ENCODE measurements at places on chromosomes 4 and X. TPM values are rescaled to one million over a fixed set of nuclear protein-coding genes. Genes with fewer than 3 reads are reported as not detected.

GRCh38 chr4:94558392-94558904 is 106.7 kb downstream of the PDLIM5 start:
- peaks cover 2% of the 10 kb centered on the region for H3K36me3 ChIP-seq
- DNase-seq, result no peak
- no peak overlapping the region for H3K27ac ChIP-seq

GRCh38 chr4:15675356-15675755 is 6.3 kb upstream of the FAM200B start:
- no peak overlapping the region for H3K4me3 ChIP-seq
- no peak for DNase-seq
- H3K4me1 ChIP-seq, result peaks cover 23% of the 10 kb centered on the region
- no peak overlapping the region for H3K27ac ChIP-seq

DNA sequence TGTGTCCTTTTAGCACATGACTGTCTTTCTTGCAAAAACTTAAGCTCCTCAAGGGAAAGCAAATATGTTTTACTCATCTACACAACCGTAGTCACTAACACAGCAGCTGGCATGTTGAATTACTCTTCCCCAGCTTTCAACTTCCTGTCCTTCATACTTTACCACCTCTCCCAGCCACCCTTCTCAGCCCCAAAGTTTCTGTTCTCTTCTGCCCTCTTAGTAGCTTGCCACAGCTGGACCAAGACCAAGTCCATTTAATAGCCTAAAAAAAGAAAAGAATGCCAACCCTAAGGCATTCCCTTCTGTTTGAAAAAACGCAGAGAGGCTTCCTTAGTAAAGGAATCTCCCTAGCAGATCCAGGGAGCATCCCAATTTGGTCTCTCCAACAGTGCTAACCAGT is 36.8 kb downstream of the SRPX2 start:
- H3K27ac ChIP-seq, result no peak overlapping the region
- H3K27me3 ChIP-seq, result peaks cover 37% of the 10 kb centered on the region
- no peak overlapping the region for H3K4me3 ChIP-seq
- no peak for DNase-seq
- H3K4me1 ChIP-seq, result peaks cover 5% of the 10 kb centered on the region

DNA sequence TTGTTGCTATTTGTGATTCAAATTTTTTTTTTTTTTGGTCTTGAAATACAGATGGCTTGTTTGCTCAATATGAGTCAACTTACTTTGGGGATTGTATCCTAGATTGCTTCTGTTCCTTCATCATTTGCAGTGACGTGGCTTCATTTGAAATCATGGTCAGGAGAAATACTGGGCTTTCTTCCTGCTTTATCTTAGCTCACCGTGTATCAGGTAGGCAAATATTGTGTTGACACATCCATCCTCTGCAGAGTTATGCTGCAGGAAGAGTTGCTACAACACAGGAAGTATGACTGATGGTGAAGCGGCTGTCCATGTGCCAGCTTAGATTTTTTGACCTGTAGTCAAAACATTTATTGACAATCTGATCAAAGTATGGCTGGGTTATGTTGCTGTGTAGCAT is 232.2 kb downstream of the C4orf33 start:
- no peak overlapping the region for H3K4me3 ChIP-seq
- no peak overlapping the region for H3K27ac ChIP-seq
- peaks cover 6% of the 10 kb centered on the region for H3K27me3 ChIP-seq

DNA sequence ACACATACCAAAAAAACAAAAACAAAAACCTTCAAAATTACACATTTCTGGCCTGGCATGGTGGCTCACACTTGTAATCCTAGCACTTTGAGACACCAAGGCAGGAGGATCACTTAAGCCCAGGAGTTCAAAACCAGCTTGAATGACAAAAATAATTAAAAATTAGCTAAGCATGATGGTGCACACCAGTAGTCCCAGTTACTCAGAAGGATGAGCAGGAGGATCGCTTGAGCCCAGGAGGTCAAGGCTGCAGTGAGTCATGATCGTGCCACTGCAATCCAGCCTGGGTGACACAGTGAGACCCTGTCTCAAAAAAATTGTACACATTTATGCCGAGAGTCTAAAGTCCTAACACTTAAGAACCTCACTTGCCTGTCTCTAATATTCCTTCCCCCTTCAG is 18.3 kb downstream of the SLC39A8 start:
- H3K27ac ChIP-seq, result no peak overlapping the region
- peaks cover 30% of the 10 kb centered on the region for H3K4me1 ChIP-seq
- no peak overlapping the region for H3K4me3 ChIP-seq
- H3K27me3 ChIP-seq, result no peaks in the 10 kb centered on the region

GLRA2 gene
- not detected for total RNA-seq

TENT5D gene
- total RNA-seq, result not detected

CXCL5 gene
- total RNA-seq, result not detected

GABRA4 gene
- not detected for total RNA-seq

NHSL2 gene
- 0.26 TPM for total RNA-seq
